HCT116 (cell line): ENCODE measurements at places on chromosomes 5 and 9. TPM values are rescaled to one million over a fixed set of nuclear protein-coding genes. Genes with fewer than 3 reads are reported as not detected.

- peaks cover 92% of the 10 kb centered on the region for H3K27me3 ChIP-seq
- H3K4me3 ChIP-seq, result no peak overlapping the region
- no peaks in the 10 kb centered on the region for H3K36me3 ChIP-seq
Measured at GRCh38 chr5:54986269-54986654, 869 bp upstream of the ESM1 start.

Gene AJM1
- total RNA-seq, result 7.1 TPM

DNA sequence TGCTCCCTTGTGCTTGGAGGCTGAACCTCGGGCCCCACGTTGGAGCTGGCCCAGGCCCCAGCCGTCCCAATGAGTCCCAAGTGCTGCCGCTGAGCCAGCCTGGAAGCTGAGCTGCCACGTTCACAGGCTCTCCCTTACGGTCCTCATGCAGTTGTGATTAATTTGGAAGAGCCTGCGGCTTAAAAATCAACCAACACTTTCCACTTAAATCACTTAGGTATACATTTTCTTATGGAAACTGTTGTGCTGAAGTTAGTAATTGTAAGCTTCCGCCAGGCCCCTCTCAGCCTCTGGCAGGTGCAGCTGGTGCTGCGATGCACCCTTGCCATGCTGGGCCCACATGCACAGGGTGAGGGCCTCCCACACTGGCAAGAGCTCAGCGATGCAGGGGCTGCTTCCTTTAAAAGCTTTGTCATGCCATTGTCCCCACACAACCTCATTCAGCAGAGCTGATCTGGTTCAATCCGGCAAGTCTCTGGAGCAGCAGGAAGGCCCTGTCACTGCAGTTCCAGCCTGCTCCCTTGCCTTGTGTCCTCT is 61.0 kb downstream of the IPPK start:
- no peaks in the 10 kb centered on the region for H3K27me3 ChIP-seq
- no peak overlapping the region for H3K27ac ChIP-seq
- no peak for DNase-seq
- H3K4me1 ChIP-seq, result no peaks in the 10 kb centered on the region
- no peak overlapping the region for H3K4me3 ChIP-seq

GRCh38 chr5:93421987-93422401 is 159.0 kb downstream of the NR2F1-AS1 start:
- H3K27ac ChIP-seq, result no peak overlapping the region
- H3K4me3 ChIP-seq, result no peak overlapping the region
- H3K27me3 ChIP-seq, result no peaks in the 10 kb centered on the region
- DNase-seq, result no peak
- peaks cover 18% of the 10 kb centered on the region for H3K4me1 ChIP-seq

Gene PRKAA1
- 53.5 TPM for total RNA-seq

Gene MARCOL
- not detected for total RNA-seq
